Placental pericyte (primary cell): ENCODE measurements at places on chromosomes 1 and 21. TPM values are rescaled to one million over a fixed set of nuclear protein-coding genes. Genes with fewer than 3 reads are reported as not detected.

Gene TBX19
- total RNA-seq = 0.29 and 0.44 TPM in 2 replicates

Gene KLHDC9
- 0.66 and 1.1 TPM in 2 replicates for total RNA-seq

Gene C1orf185
- not detected in 2 replicates for total RNA-seq

Gene SPRR4
- total RNA-seq = not detected in 2 replicates

Gene FAM72A
- 3.1 and 7.3 TPM in 2 replicates for total RNA-seq

Gene LCE3E
- not detected in 2 replicates for total RNA-seq

Gene BARHL2
- total RNA-seq = not detected in 2 replicates
